ENCODE measurements at places on chromosomes 6 and 20.

GRCh38 chr6:87729965-87730719 lies 28.1 kb upstream of the AKIRIN2 start:
- no peak for DNase-seq

- no peak for DNase-seq
Measured at GRCh38 chr6:20033697-20034407, 178.4 kb downstream of the MBOAT1 start.

- no peak for DNase-seq
Measured at GRCh38 chr20:61935926-61936700, 129.6 kb downstream of the TAF4 start.

DNA sequence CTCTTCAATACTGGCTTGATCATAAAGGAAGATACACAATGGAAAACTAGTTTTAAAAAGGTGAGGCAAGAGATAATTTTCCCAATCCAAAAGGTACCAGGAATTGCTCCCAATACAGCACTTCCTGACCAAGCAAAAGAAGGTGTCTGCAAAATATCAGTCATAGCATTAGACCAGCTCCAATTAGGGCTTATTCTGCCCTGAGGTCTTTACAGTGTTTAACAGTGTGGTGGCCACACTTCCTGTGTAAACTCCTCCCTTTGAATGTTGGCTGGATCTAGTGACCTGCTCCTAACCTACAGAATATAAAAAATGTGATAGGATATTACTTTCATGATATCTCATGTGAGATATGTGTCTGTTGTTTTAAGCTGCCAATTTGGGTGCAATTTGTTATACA lies 57.1 kb upstream of the BTN3A2 start:
- no peak for DNase-seq

DNA sequence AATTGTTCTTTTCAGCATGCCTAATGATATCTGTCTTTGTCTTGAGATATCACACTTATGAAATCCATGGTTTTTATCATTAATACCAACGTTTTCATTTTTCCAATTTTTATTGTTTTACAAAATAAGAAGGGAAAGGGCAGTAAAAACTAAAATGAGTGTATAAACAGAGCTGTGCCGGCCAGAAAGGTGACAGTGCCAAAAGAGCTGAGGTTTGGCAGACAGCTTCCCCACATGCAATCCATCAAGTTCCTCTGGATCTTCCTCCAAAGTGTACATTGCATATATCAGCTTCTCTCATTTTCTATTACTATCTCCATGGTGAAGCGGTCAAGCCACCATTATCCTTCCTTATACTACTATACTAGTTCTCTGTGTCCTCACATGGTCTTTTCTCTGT lies 10.1 kb upstream of the TMEM244 start:
- no peak for DNase-seq

DNA sequence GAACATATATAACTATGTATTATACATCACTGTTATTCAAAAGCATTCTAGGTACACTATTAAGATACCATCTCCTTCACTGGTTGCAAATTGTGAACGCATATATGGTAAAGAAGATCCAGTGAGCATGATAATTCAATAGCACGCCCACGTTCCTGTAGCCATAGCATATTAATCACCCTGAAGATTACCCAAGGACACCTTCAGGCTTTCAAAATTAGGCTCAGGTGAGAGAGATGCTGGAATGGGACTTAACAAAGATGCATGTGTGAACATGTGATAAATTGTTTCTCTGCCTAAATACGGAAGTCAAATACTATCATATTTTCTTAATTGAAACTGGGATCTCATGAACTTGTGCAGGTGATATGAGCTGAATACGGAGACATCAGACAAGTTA lies 303.5 kb downstream of the PTPRK start:
- no peak for DNase-seq

- DNase-seq, result no peak
Measured at GRCh38 chr20:46939031-46939965, 44.7 kb downstream of the EYA2 start.

DNA sequence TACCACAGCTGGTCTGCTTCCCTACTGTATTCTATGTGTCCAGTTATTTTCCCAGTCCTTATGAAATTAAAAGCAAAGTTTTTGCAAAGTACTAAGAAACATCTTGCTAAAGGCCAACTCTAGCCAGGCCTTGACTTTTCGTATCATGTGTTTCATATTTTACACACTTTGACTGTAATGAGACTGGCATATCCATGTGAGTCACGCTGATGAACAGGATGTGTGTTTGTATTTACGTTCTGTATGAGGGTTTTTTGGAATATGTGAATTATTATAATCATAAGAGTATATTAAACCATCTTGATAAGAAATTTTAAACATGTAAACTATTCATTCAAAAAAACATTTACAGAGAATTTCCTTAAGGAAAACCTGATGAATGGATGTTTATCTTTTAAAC lies 59.7 kb downstream of the EYA4 start:
- DNase-seq, result no peak

DNA sequence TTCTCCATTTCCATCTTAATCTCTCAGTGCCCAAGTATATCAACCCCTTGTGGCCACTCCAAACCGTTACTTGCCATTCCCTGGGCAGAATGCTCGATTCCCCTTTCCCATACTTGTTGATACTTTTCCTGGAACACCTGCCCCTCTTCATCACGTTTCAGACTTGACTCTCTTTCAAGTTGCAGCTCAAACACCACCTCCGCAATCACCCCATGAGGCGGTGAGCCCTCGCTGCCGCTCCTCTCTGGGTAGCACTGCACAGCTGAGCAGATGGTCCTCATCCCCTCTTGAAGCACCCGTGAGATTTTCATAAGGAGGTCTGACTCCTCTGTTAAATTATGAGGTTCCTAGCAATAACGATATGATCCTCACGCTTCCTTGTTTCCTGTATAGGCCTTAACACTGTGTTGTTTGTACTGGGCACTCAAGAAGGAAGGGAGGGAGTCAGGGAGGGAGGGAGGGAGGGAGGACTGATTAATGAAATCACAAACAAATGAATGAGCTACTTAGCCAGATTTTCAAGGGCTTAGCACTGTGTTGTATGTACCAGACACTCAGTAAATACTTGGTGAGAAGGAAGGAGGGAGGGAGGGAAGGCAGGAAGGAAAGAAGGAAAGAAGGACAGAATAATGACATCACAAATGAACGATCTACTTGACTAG lies 8.0 kb upstream of the UQCC2 start:
- no peak for DNase-seq

- no peak for DNase-seq
Measured at GRCh38 chr6:155521719-155522118, 66.1 kb upstream of the NOX3 start.

DNA sequence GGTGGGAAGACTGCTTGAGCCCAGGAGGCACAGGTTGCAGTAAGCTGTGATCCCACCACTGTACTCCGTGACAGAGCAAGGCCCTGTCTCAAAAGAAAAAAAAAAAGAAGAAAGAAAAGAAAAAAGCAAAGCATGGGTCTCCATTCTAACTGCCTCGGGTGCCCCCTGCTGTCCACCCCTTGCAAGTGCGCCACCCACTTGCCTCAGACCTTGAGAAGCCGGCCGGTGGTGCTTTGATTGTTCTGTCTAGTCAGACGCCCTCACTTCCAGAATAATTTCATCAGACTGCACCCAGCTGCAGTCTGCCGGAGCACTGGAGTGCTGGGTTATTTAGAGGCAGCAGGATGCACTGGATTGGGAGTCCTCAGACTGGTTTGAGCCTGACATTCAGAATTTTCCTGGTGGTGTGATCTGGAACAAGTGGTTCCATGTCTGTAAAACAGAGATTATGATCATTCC lies 17.6 kb upstream of the TM9SF4 start:
- DNase-seq, result peak; percentile 89

DNA sequence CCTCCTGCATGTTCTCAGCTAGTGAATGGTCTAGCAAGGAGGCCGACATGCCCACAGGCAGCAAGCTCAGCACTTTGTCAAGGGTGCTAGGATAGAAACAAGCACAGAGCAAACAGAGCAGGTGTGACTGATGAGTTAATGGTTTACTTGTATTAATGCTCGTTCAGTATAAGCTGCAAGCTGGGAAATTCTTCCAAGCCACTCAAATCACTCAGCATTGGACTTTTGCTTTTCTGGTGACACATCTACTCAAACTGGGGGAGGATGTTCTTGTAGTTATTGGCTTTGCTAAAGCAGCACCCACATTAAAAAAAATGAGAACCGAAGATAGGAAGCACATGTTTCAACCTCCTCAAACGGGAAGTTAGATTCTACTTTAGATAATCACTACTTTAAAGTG lies 43.1 kb upstream of the NEDD9 start:
- peak; percentile 20 for DNase-seq
